ENCODE measurements at places on chromosomes 1 and 21.

DNA sequence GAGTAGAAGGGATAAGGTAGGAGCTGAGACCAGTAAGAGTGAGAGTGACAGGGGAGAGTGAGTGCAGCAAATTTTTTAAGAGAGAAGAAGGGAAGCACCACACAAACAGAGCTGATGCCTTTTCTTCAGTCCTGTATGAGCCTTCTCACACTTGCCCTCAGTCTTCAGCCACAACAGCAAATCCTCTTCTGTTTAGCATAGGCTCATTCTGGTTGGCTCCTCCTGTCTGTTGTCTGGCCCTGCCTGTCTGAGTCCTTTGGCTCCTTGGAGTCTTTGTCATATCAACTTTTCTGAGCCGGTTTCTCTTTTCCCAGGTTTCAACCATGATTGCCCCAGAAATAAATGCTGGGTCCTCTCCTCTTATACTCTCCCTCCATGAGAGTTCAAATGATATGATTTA is 12.7 kb upstream of the CASQ1 start:
- no peak for DNase-seq

GRCh38 chr1:221457685-221458446 is 284.0 kb downstream of the DUSP10 start:
- DNase-seq: no peak

GRCh38 chr1:210200124-210200736 is 32.4 kb upstream of the SERTAD4 start:
- DNase-seq: no peak

DNA sequence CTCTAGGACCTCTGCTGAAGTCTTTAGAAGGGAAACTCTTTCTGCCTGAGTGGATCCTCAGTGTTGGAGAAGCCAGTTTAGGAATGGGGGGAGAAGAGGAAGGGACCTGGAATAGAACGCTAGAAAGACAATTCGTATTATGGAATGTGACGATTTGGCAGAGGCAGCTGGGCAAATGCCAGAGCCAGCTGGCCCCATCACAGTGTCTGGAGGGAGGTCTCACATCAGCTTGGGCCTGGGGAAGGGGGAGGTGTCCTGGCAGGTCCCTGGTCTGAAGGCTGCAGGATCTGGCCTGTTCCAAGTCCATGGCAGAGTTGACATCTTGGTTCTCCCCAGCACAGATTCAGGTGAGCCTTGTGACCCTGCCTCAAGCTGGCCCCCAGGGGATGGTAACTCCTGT is 11.3 kb downstream of the TMCC2 start:
- no peak for DNase-seq

DNA sequence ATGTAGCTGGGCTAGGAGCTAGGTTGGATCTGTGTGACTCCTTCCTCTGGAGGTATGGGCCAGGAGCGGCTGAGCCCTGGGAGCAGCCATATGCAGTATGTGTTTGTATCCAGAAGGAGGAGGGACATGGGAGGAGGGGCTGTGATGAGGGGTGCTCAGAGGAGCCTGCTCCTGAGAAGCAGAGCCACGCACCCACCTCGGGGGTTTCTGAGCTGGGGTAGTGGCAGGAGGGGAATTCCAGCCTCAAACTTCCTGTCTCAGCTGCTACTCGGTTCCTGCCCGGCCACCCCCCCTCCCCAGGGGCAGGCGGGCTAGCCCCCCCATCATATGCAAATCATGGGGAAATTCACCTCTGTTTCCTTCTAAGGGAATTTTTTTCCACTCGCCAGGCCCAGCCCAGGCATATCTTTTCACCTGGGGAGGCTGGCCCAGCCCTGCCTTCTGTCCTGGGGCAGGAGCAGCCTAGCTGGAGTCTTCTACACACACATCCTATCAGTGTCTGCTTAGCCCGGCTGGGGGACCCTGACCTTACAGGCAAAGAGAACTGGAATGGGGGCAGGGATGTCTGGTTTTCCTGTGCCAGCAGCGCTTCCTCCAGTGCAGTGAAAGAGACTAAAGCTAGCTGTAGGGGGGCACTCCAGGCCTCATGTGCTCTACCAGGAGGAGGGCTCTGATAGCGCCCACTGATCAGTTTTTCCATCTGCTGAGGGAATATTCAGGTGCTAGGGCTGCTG is 3.0 kb downstream of the ZC3H12A start:
- DNase-seq: peak; percentile 42
